Progenitor cell of endocrine pancreas (in vitro differentiated cells): ENCODE measurements at places on chromosomes 11 and 22.

DNA sequence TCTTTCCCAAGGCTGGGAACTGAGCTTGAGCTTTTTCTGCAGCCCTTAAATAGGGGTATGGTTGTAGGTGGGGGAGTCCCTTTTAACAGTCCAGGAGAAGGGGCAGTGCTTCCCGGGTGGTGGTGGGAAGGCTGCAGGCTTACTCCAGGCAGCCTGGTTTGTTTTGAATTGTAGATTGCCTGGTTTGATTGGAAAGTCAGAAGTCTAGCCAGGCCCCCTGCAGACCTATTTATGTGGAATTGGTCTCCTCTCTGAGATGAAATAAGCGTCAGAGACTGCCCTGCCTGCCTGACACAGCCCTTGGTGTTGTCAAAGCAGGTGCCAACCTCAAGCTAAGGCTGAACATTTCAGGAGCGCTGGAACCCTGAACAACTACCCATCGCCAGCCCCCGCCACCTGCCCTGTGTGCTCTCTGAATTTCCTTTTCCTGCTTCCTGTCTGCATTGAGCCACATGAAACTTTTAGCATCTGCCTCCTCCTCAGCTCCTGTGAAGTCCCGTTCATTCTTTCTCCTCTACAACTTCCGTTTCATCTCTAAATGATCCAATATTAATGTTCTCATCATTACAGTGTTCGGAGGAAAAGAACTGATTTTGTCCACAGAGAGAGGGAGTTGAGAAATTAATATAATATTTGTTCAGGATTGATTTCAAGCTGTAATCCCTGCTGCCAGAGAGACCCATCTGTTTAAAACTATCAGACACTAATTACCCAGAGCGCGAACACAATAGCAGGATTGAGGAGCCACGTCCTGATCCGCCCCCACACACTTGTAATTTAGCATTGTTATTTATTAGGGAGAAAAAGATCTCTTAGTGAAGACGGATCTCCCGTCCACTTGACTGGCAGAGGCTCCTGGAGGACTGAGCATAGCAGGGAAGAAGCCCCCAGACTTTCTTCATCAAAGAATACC is 136.5 kb downstream of the TRIM29 start:
- no peak for DNase-seq

DNA sequence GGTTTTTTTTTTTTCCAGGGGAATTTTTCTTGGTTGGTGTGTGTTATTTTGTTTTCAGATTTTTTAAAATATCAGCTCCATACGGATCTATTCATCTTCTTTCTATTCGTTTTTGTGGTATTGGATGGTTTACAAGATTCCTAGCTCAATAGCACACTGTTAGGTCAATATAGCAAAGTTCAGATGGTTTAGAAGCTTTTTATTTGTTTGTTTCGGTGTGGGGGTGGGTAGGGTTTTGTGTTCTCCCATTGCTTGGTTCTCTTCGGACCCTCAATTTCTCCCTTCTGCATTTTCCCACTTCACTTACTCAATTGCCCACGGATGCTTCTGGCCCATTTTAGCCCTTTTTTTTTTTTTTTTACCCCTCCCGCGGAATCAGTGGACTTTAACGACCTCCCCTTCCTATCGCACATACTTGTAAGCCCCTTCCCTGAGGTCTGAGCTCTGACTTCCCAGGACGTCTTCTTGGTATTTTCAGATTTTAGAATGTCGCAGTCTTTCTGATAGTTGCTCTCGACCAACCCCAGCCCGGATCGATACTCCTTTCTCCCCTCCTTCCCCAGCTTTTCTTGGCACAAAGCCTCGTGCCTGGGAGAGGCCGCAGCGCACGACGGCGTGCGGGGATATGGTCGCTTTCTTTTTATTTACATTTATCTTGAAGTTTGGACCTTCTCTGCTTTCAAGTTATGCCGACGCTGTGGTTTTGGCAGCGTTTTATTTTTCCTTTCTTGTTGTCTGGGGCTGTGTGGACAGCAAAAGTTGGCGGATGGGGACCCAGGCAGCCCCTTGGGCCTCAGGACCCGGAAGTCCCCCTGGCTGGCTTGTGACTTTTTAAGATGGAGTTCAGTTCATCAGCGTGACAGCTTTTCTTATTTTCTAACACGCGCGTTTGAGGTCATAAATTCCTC is 4.4 kb upstream of the SPDYC start:
- DNase-seq = no peak

DNA sequence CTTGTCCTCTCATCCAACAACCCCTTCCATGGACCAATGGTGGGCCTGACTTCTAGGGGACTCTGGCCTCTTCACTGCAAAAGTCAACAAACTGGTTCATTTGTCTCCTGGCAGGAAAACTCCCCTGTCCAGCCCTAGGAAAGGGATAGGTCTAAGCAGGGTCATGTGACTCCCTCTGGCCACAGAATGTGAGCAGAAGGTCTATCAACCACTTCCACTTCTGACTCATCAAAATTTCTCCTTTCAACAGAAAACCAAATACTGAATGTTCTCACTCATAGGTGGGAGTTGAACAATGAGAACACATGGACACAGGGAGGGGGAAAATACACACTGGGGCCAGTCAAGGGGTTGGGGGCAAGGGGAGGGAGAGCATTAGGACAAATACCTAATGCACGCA is 1.3 kb upstream of the ISX start:
- DNase-seq = no peak

DNA sequence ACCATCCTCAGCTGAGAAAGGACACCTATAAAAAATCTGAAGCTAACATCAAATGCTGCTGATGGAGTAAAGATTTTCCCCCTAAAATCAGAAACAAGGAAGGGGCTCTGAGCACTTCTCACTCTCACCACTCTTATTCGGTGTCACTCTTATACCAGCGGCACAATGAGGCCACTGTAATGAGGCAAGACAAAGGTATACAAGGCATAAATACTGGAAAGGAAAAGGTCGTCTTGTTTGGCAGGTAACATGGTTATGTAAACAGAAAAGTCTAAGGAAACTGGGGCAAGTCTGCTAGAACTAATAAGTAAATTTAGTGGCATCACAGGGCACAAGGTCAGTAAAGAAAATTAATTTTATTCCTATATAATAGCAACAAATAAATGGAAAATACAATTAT is 8.1 kb upstream of the MOB2 start:
- no peak for DNase-seq

DNA sequence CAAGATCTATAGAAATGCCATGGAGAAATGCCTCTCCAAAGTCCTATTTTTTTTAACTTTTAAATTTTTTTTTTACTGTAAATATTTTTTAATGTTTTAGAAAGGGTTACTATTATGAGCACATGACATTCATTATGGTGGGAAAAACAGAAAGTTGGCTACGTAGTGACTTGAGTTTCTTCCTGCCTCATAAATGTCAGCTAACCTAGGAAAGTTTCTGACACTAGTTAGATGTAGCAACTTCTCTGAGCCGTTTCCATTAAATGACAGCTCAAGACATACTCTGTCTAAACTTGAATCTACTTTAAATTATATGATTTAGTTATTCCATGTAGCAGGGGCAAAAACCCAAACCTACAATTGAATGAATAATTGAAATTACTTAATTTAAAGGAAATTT is 18.4 kb upstream of the CTSC start:
- DNase-seq = no peak

- DNase-seq = peak; percentile 88
Observed at GRCh38 chr11:118610773-118611432, 3.5 kb downstream of the PHLDB1 start.

GRCh38 chr11:84588131-84588829 is 1038.9 kb downstream of the DLG2 start:
- no peak for DNase-seq

- DNase-seq = no peak
Observed at GRCh38 chr22:37470087-37470445, 16.1 kb downstream of the MFNG start.

DNA sequence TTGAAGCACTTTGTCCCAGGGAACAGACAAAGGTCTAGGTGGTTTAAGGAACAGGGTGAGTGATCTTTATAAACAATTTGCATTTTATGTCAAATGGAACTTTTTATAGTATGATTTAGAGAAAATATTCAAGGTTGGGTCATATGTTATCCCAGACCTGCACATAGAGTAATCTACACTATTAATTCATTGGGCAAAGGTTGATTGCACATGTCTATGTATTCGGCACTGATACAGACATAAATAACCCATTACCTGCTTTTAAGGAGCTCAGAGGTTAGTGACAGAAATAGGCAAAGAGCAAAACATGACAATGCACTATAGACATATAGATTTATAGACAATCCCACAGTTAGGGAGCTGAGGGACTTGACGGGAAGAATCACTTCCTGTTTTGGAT is 141.5 kb upstream of the UBASH3B start:
- no peak for DNase-seq

DNA sequence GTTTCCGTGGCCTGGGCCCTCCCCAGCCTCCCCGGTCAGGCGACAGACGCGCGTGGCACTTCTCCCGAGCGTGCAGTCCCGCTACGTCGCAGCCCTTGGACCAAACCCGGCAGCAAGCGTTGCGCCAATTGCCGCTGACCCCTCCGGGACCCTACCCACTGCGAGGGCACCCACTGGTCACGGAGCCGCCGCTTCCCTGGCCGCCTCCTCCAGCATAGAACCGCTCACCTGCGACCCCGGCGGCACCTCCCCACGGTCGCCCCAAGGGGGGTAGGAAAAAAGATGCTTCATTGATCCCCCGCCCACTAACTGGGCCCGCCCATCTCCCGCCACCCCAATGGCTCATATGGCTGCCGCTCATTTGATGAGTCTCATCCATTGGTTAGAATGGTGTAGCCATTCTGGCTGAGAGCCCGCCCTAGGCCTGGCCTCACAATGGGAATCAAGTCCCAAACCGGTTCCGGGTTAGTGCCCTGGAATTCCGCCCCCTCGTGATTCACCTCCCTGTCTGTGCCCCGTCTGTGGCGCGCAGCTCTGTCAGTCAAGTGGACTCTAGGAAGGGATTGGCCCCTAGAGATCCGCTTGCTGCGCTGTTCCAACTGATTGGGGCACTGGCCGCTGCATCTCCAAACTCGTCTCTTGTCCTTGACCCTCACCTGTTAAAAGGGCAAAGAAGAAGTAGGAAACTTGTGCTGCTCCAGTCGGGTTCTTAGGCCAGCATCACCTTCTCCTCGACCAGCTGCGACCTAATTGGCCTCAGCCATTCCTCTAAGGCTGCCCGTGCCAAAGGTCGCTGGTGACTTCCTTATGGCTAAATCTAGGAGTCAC is at the start of gene MSANTD4:
TSS of gene MSANTD4 (minus strand) at position 274 of the 828 bp plus-strand sequence. CDS start 11,323 bp downstream, outside the sequence.
- DNase-seq = peak; percentile 94

DNA sequence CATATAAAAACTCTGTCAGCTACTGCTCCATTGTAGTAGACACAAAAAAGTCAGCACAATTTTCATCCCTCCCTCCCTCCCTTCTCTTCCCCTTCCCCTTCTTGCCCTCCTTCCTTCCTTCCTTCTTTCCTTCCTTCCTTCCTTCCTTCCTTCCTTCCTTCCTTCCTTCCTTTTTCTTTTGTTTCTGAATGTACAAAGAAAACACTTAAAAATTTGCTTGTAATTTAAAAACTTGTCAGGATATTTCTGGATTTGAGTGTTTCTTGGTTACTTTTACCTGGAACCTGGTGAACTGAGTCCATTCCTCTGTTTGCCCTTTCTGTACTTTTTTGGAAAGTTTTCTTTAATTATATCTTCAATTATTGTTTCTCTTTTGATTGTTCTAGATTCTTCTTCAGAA is 31.5 kb upstream of the PLET1 start:
- no peak for DNase-seq

DNA sequence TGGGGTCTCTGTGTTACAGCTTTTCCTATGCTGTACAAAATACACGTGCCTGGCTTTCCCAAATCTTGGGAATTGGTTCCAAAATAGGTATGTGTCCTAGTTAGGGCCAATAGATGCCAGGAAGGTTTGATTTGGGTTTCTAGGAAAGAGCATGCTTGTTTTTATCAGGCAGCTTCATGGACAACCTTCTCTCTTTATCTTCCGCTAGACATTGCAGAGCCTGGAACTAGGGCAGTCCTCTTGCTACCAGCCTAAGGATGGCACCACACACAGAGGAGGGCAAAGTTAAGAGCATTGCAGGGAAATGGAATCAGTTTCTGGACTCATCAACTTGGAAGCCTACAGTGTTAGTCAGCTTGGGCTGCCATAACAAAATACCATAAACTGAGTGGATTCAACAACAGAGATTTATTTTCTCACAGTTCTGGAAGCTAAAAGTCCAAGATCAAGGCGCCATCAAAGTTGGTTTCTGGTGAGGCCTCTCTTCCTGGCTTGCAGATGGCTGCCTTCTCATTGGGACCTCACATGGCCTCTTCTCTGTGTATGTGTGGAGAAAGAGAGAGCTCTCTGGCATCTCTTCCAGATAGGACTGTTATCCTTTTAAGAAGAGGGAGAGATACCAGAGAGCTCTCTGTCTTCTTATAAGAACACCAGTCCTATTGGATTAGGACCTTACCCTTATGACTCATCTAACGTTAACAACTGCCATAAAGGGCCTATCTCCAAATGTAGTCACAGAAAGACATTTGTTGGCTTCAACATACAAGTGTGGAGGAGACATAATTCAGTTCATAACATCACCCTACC is 27.3 kb upstream of the CREB3L1 start:
- DNase-seq = no peak

- DNase-seq = no peak
Observed at GRCh38 chr11:2440646-2441045, 3.7 kb downstream of the TRPM5 start.

DNA sequence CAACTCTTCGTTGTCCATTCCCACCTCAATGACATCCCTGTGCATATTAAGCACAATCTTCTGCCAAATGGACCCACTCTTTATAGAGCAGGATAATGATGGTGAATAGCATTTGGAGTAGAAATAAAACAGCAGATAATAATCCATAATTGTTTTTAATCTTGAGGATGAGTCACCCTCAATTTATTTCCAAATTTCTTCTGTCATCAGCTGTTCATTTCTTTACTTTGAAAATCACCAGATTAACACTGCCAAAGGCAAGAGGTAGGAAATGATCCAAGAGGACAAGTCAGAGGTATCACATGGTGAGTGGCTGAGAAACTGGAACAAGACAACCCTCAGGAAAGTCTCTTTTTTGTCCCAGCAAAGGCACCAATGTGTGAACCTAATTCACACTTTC is 7.3 kb upstream of the AMBRA1 start:
- DNase-seq = no peak
